NCI-H510A treated with DMSO at 0.1 percent for 48 hours (cell line): ENCODE measurements at places on chromosomes 7 and 10.

DNA sequence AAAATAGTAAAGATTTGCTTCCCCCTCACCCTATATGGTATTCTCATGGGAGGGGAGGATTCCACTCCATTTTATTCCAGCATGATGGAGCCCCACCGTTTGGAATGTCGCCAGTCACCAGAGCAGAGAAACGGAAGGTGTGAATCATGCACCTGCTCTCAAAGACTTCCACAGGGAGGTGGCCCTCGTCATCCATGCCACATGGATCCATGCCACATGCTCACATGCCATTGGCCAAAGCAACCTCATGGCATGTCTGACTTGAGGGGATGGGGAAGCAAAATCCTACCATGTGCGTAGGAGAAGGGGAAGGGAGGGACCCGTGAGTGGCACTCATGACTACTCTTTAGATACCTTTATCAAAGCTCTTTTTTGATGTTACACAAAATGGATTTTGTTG is 256.0 kb downstream of the SKAP2 start:
- DNase-seq: no peak

DNA sequence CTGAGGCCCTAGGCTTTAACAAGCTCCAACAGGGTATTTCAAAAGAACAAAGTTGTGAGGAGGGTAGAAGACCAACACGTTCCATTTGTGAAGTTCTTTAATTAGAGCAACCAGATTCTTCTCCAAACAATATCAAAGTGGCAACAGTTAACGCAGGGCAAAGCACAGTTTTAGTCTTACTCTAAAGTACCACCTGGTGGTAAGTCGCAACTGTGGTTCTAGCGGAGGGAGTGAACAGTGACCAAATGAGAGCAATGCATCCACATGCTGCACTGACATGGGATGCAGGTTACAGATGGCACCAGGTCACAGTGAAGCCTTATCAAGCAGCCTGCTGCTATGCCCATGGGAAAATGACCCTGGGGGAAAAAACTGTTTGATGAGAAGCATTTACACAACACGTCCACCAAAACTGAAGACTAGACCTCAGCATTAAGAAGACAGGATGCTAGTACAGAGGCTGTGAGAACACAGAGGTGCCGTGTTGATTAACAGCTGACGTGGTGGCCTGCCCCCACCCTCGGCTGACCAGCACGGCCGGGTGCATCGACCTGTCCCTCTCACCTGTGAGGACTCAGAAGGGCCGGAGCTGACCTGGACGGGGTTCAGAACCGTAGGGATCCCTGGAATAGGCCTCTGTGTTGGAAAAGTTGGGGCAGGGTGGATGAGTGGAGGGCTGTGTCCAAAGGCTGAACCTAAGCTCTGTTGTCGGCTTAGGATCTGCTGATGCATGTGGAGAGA is 211.2 kb downstream of the GLI3 start:
- DNase-seq: no peak

- DNase-seq: no peak
Measured at GRCh38 chr10:100307684-100308083, 21.2 kb upstream of the BLOC1S2 start.

DNA sequence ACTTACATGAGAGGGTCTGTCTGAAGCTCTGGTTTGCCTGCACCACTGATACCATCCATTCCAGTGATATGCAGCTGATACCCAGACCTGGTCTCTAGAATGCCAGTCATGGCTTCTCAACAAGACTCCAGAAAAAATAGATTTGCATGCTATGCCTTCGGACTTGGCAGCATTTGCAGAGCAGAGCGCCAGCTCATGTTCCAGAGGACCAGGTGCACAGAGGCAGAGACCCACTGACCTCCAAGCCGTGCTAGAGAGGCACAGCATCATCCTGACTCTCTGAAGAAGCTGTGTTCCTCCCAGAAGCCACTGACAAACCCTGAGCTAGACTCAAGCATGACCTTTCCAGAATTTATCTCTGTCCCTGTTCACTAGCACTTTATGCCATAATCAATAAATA is 6.9 kb upstream of the PRKAG2 start:
- no peak for DNase-seq

DNA sequence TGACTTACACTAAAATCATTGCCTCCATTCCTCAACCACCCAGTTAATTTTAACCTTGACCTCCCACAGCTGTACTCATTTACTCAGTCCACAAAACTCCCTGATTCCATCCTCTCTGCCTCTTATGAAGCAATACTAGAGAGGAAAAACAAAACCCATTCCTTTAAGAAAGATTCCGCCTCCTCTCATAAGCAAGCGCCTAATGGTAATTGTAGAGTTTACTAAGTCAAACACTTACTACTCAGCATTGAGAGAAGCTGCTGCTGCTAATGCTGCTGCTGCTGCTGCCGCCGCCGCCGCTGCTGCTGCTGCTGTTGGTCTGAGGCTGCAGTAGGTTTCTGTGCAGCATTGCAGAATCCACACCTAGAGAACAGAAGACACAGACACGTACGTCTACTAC is 2.1 kb upstream of the ADD3 start:
- peak; percentile 60 for DNase-seq

GRCh38 chr7:103597606-103598005 is 151.6 kb upstream of the SLC26A5 start:
- DNase-seq: no peak

GRCh38 chr10:77287647-77288120 is 349.9 kb downstream of the KCNMA1 start:
- peak; percentile 96 for DNase-seq

DNA sequence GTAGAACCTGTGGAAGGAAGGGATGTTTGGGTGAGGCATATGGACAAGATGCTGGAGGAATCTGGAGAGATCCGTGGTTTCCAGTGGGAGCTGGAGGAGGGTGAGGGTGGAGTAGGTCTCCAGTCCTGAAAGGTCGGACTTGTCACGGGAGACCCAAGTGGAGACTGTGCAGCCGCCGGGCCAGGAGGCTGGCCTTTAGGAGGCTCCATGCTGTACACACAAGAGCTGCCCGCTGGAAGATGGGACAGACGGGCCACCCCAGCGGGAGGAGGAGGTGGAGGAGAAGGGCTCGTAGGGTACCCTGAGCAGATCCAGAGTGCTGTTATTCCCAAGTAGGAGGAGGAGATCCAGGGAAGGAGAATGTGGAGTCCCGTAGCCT is 106.7 kb downstream of the NKX6-2 start:
- DNase-seq: no peak

DNA sequence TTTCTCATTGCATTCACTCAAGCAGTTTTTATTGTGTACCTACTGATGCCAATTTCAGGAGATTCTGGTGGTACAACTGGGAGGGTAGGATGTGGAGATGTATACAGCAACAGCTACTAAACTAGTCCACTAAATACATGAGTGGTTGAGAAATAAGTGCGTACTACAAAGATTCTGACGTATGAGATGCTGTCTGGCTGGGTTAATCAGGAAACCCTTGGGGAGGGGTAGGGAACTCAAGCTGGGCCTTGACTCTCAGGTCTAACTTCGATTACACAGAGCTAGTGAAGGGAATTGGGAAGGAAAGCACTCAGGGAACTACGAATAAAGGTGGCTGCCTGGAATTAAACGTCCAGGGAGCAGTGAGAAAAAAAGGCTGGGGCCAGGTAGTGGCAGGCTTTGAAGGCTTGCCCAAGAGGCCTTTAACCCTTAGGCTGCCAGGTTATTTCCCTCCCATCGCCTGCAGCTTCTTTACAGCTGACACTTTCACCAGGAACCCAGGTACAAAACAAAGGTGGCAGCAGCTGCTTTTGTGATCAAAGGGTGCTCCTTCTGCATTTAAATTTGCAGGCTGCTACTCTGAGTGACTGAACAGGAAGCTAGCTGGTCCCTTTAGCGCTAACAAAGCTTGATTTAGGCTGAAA is 3.2 kb downstream of the MMS19 start:
- peak; percentile 70 for DNase-seq

DNA sequence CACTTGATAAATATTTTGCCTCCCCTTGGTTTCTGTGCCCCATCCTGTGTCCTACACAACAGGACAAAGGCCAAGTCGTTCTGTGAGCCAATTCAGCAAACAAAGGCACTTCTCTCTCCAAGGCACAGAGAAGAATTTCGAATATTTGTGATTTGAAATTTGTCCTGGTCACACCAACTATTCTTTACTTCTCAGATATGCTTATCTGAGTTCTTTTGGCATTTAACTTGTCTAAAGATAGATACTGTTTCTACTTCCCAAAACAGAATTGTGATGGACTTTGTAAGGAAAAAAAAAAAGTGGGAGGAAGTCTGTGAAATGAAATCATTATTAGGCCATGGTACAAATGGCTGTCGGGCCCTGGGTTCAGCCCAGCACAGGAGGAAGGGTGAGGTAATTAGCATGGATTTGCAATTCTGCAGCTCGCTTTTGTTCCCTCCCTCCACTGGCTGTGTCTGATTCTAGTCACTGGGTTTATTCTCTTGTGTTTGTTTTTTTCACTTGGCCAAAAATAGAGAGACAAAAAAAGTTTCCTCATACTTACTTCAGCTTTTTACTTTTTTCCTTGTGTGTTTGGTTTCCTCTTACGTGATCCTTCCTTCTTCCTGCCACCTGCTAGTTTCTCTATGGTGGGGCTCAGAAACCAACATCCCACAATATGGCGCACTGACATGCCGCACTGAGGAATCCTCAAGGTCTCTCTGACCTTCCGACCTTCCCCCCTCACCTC is 108.2 kb upstream of the MKLN1 start:
- no peak for DNase-seq

DNA sequence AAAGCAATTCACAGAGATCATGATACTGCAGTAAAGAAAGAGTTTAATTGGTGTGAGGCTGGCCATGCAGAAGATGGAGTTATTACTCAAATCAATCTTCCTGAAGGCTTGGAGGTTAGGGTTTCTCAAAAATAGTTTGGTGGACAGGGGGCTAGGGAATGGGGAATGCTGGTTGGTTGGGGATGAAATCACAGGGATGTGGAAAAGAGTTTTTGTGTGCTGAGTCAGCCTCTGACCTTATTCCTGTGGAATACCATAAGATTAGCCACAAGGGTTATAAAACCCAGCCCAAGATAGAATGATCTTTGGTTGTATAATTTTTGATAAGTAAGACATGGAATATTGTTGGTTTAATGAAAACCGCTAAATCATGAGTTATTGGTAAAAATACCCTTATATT is 764.3 kb downstream of the TYW1 start:
- DNase-seq: no peak

DNA sequence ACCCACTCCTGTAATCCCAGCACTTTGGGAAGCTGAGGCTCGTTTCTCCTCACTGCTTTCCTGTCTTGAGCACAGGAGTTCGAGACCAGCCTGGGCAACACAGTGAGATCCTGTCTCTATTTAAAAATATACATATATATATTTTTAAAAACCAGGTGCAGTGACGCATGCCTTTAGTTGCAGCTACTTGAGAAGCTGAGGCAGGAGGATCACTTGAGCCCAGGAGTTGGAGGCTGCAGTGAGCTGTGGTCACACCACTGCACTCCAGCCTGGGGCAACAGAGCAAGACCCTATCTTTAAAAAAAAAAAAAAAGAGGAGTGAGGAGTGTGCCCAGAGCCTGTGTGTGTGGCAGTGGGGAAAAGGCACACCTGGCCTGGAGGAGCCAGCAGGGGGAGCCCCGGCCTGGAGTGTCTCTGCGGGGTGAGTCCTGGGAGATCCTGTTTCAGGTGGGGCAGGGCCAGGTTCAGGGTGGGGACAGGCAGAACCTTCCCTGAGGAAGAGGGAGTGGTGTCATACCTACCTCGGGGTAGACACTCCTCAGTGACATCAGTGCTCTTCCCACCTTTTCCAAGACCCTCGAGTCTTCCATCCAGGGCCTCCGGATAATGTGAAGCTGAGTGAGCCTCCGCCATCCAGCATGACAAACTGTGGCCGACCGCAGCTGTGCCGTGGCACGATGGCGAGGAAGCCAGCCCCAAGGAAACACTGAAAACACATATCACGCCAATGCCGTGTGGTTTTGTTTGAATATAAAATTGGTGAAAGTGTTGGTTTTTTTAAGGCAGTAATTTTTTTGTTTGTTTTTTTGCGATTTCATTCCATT is 9.0 kb upstream of the ARPC1B start:
- no peak for DNase-seq

DNA sequence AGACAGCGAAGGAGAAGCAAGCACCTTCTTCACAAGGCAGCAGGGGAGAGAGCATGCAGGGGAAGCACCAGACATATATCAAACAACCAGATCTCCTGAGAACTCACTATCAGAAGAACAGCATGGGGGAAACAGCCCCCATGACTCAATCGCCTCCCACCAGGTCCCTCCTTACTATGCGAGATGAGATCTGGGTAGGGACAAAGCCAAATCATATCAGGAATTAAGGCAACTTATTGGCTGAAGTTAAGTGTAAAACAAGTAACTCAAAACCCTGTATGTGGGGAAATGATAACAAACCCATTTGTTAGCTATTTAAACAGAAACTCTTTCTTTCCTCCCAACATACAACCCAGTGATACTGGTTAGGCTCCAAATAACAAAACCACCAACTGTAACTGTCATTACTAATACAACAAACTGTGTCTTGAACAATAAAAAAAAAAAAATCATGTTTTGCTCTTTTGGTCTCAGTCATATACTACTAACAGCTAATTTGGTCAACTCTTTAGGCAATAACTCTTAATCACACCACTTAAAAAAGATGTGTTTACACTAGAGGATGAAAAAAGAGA is 57.8 kb downstream of the MINDY3 start:
- DNase-seq: no peak

DNA sequence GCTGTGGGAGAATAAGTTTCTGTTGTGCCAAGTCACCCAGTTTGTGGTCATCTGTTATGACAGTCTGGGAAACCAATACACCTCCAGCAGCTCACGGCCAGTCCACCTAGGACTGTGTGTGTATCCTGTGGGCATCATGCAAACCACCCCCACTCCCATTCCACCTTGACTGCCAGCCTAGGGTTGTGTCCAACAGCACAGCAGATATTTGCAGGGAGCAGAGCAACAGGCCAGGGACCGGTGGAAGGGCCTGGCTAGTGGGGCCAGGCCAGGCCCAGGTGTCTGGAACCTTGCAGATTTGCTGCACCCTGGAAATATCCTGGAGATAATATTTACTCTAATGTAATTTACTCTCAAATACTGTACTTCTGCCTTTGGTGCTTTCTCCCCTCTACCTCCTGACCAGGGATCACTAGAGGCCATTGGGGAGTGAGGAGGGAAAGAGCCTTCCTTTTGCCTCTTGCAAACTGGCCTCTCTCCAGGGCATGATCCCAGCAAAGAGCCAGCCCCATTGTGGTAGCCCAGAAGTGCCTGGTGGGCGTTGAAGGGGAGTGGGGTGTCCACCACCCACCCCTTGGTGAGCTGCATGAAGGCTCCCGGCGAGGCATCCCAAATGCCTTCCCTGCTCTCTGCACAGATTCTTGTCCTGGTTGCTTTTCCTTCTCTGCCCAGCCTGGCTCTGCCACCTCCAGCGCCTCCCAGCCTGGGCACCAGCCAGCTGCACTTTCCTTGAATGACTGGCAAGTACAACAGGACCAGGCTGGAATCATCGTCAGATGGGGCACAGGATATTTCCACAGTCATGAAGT is 15.2 kb upstream of the TPST1 start:
- DNase-seq: no peak

GRCh38 chr7:44050915-44051560 is 6.5 kb downstream of the DBNL start:
- no peak for DNase-seq

GRCh38 chr10:31698181-31698830 is 230.3 kb downstream of the ARHGAP12 start:
- no peak for DNase-seq
